ENCODE measurements at places on chromosomes 1 and 21. TPM values are rescaled to one million over a fixed set of nuclear protein-coding genes. Genes with fewer than 3 reads are reported as not detected.

FOXO6 gene
- total RNA-seq, result 0.21 TPM

EXTL1 gene
- not detected for total RNA-seq

VWA1 gene
- 0.94 TPM for total RNA-seq

PADI3 gene
- total RNA-seq, result not detected

TCEANC2 gene
- 13.8 TPM for total RNA-seq

PALMD gene
- total RNA-seq, result not detected

GRCh38 chr1:51686450-51686849 is 69.6 kb downstream of the OSBPL9 start:
- DNase-seq, result no peak

DNA sequence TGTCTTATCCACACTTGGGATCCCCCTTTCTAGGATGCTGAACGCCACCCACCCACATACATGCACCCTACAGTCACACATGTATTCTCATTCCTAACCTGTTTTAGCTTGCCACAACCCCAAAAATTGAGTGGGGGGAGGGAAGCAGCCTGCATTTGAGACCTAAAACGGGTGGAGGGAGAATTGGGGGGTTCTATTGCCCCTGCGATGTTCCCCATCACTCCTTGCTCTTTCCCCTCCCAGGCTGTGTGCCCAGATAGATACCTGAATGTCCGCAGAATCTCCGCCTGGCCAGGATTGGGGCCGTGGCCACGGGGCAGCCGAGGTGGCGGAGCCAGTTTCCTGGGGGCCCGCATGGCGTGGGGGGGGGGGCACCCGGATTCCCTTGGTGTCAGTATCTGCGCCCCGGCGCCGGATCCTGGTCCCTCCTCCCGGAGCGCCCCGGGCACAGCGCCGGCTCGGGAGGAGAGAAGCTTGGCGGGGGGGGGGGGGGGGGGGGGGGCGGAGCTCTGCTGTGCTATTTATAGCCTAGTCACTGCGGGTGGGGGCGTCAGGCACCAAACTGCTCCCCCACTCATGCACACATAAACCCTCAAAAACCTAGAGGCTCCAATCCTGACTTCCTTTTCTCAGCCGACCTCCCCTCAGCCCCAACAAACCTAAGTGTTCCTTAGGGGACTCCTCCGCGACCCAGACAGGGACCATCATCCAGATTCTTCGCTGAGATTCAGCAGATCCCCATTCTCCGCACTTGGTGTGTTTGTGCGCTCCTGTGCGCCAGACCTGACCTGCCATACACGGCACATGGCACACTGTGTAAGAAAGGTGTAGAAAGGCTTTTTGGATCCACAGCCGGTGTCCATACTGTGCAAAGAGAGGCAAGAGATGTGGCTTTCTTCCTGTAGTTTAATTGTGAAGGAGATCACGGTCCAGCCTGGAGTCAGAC is 1.9 kb downstream of the ANKRD34A start:
- DNase-seq, result peak; percentile 32

DNA sequence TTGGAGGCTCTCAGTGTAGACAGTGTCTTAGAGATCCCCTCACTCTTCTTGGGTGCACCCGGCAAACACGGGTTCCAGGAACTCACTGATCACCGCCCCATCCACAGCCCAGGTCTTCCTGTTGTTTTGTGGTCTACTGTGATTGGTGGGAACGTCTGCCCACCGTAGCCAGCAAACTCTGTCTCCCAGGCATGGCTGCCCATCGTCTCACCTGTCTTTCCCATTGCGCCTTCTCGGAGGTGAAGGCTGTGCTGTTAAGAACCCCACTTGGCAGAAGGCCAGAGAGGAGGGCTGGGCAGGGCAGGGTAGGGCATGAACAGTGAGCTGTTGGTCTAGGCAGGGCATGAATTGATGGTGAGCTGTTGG is 14.1 kb upstream of the KCNA2 start:
- DNase-seq, result no peak

DNA sequence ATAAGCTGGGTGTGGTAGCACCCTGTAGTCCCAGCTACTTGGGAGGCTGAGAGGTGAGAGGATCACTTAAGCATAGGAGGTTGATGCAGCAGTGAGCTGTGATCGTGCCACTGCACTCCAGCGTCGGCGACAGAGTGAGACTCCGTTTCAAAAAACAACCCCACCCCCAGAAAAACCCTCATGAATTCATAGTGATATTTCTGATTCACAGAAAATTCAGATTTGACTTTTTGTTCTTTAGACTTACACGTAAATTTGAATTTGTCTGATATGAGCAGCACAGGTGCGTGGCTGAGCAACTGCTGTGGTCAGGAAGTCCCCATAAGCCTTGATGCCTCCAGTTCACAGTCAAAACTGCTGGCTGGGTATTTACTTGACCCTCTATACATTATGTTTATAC is 10.0 kb upstream of the MORC3 start:
- DNase-seq, result peak; percentile 82

GRCh38 chr1:207853372-207853757 is 57.6 kb downstream of the CD34 start:
- no peak for DNase-seq

- DNase-seq, result no peak
Measured at GRCh38 chr1:118396829-118397495, 211.9 kb upstream of the SPAG17 start.

- DNase-seq, result no peak
Measured at GRCh38 chr1:44700573-44700972, 26.1 kb downstream of the ARMH1 start.

GRCh38 chr1:109792056-109792831 is 28.5 kb upstream of the EPS8L3 start:
- DNase-seq, result no peak

DNA sequence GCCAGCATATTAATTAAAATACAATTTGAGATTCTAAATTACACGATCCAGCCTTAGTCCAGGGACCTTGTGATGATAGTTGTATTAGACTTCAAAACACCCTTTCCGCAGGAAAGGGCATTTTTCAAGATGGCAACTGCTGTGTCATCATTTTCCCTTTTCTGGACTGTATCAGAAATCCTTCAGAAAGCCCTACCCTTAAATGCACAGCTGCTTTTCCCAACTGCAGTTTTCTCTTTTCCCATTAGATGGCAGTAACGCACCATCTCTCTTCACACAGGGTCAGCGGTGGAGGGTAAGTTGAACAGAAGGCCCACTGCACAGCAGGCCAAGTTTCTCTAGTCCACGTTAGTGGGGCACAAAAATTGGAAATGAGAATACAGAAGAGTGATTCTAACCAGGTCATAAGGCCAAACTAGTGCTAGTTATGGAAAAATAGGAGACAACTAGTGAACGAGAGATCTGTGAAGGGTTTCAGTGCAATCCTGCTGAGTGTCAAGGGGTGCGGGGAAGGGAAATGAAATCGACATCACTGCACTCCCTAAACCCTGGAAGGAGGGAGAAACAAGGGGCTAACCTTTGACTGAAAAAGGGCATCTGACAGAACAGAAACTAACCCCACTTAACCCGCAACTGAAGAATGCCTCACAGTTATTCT is 22.1 kb upstream of the TDRD10 start:
- peak; percentile 62 for DNase-seq
